ENCODE measurements at places on chromosomes 2 and 18. TPM values are rescaled to one million over a fixed set of nuclear protein-coding genes. Genes with fewer than 3 reads are reported as not detected.

AQP4 gene
- not detected for total RNA-seq

MYO3B gene
- 0.31 TPM for total RNA-seq

DSG4 gene
- total RNA-seq: not detected

SOCS6 gene
- 1.2 TPM for total RNA-seq

IL1A gene
- 3.9 TPM for total RNA-seq

RAX gene
- not detected for total RNA-seq

CABYR gene
- 0.86 TPM for total RNA-seq

Measured in activated CD8-positive, alpha-beta memory T cell treated with anti-CD3 and anti-CD28 coated beads for 36 hours (primary cell).